CD4-positive, alpha-beta T cell treated with Interleukin-17A for 1 hour (primary cell): ENCODE measurements at places on chromosomes 4 and X.

DNA sequence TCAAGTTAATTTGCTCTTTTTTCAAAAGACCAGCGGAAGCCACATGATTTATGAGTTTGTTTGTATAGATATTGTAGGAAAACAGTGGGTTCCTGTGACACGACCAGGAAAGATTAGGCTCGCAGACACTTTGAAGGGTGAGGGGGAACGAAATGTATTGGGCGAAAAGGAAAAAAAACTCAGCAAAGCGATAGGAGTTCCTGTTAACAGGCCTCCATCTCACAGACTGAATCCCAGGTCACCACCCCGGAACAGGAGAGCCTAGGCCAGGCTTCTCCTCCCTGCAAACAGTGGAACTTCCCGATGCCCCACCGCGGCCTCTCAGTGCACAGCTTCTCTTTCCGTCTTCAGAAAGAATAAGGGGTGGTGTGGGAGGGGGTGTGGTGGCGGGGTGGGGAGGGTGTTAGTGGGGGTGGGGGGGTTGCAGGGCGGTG is 181.8 kb upstream of the GPRIN3 start:
- no peak for DNase-seq

DNA sequence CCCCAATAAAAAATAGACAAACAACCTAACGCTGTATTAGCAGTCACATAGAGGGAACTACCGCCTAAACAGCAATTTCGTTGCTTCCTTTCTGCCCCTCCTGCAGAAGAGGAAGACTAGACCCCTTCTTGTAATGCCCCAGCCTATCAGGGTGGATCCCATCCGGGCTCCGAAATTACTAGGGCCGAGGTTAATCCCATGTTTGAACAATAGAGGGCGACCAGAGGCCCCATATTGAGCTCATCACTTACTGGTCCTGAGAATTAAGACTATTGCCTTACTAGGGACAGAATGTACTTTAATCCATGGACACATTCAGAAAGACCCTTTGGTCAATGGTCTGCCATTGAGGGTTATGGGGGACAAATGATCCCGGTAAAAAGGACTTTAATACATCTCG is 11.8 kb upstream of the ZNF630 start:
- DNase-seq: peak; percentile 66

GRCh38 chr4:73583666-73584065 is 36.6 kb downstream of the RASSF6 start:
- no peak for DNase-seq

DNA sequence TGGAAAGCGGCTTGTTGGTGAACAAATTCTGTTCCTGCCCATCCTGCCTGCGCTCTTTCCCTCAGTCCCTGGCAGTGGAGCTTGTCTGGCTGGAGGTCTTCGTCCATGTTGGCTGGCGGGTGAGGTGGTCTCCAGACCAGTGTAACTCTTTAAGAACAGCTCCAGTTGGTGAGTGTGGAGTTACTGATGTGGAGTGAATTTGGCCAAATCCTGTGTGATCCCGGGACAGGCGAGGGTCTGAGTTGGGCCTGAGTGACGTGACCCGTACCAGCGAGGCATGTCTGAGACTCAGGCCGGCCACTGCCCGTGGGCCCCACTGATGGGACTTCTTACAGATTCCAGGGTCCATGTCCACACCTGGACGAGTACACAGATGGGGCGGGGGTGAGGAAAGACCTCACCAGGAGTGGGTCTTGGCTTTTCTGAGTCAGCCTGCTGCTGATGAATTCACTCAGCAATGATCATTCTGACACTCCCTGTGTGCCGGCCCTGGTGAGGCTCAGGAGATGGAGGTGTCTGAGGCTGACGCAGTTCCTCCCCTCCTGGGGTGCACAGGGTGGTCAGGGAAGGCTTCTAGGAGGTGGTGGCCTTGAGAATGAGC is 45.5 kb downstream of the PSAPL1 start:
- DNase-seq: no peak

GRCh38 chrX:99663136-99663535 is 746.9 kb downstream of the PCDH19 start:
- DNase-seq: no peak

- DNase-seq: no peak
These were observed 100.2 kb upstream of the JADE1 start for GRCh38 chr4:128709268-128709667.

DNA sequence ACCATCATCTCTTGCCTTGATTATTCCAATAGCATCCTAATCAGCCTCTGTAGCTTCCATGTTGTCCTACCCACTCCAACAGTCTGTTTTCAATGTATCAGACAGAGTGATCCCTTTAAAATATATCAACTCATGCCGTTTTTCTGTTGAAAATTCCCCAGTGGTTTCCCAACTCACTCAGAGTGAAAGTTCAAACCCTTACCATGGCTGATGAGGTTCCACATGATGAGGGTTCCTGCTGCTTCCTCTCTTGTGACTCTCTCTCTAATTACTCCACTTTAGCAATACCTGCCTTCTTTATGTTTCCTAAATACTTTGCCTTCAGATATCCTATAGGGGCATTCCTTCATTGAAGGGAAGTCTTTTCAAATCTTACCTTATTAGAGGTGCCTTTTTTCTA is 334.7 kb downstream of the PPP1R2C start:
- DNase-seq: no peak

- DNase-seq: no peak
These were observed 61.3 kb upstream of the TXK start for GRCh38 chr4:48195374-48195773.

GRCh38 chrX:26918631-26919030 is 544.5 kb downstream of the PPP4R3C start:
- DNase-seq: no peak

DNA sequence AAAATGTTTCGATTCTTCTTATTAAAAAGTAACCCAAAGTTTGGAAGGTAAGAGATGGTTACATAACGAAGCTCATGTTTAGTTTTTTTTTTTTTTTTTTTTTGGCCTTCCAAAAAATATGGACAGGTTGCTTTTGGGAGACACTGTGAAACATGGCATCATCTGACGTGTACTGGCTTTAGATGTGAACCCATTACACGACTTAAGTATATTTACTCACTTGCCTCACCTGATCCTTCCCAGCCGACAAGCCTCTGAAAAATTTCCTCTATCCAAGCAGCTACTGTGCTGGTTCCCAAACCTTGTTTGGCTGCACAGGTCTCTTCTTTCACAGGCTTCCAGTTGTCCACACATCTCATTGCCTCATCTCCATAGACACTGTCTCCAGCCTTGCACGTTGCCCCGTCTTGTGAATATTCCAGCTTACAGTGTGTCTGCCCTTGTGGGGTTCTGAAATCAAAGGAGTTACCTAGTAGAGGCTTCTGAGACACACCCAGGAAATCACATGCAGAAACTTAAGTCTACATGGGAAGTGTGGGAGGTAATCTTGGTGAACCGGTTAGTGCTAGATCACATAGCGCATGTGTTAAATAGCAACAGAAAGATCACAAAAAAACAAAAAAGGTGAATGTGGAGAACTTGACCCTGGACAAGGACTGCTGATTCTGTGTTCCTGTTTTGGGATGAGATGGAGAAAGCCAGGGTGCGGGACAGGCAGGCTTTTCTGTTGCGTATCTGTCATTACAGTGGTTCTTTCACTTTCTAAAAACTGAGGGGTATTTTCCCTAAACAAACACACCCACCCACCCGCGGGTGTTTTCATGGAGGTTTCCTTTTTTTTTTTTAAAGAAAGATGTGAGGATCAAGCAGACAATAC is 328.6 kb downstream of the ARHGAP10 start:
- peak; percentile 65 for DNase-seq

GRCh38 chr4:109879636-109880314 is 31.9 kb downstream of the LRIT3 start:
- no peak for DNase-seq

- DNase-seq: no peak
These were observed 1.8 kb downstream of the CAMK2D start for GRCh38 chr4:113759696-113760093.

GRCh38 chr4:150962245-150962644 is 52.8 kb downstream of the LRBA start:
- DNase-seq: no peak

DNA sequence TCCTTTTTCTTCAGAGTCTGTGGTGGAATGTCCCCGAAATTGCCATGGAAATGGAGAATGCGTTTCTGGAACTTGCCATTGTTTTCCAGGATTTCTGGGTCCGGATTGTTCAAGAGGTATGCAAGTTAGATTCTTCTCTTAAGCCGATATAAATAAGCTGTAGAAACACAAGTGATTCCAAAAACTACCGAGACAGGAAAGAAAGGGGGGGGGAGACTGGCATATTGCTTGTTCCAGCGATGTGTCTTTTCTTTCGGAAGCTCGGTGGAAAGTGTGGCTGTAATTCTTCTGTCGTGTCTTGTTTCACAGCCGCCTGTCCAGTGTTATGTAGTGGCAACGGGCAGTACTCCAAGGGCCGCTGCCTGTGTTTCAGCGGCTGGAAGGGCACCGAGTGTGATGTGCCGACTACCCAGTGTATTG is 236.9 kb downstream of the DCTD start:
- no peak for DNase-seq

GRCh38 chr4:2871911-2872310 is 28.3 kb downstream of the ADD1 start:
- DNase-seq: no peak

- DNase-seq: no peak
These were observed 74.5 kb downstream of the SYTL5 start for GRCh38 chrX:38080808-38081207.

DNA sequence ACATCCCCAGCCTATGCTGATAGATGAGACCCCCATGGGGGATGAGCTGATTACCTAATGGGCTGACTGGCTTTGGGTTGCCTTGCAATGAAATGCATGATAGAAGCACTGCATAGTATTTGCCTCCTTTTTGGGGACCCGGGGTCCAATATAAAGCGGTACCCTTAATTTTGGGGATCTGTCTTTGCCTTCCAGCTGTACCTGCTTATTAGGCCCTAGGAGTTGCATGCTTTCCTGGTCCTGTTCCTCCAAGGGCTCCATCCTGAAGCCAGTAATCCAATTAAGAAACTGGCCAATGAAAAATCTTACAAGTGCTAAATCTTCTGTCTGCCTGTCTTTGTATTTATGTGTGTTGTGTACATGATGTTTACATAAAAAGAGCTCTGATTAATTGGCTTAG is 791.6 kb downstream of the TRIML1 start:
- peak; percentile 14 for DNase-seq

DNA sequence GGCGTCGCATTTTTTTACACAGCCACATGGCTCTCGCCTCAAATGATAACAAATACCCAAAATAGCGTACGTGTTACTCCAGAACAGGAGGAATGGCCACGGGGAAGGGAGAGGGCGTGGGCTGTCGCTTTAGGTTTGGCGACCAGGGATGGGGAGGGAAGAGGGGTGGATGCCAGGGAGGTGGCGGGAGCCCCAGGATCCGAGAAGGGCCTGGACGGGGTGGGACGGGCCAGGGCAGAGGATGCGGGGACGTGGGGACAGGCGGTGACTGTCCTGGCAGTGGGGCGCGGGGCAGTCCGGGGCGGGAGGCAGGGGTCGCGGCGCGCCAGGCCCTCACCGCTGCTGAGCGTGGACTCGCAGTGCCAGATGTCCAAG is 631 bp downstream of the TMEM47 start:
- DNase-seq: no peak

DNA sequence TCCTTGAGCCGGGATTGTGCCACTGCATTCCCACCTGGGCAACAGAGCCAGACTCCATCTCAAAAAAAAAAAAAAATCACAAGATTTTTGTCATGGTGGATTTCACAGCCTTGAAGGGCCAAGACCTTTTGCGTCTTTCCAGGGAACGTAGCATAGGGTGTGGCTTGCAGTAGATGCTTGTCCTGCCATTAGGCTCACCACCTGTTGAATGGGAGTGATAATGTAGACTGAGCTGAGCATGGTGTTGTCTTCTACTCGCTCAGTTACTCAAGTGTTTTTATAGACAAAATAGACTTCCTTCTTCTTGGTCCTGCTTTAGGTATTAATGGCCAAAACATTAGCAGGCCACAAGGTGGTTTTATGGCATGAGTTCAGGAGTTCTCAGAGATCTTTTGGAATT is 40.8 kb downstream of the JADE1 start:
- no peak for DNase-seq

- DNase-seq: no peak
These were observed 882.9 kb upstream of the SLIT2 start for GRCh38 chr4:19368800-19369199.

DNA sequence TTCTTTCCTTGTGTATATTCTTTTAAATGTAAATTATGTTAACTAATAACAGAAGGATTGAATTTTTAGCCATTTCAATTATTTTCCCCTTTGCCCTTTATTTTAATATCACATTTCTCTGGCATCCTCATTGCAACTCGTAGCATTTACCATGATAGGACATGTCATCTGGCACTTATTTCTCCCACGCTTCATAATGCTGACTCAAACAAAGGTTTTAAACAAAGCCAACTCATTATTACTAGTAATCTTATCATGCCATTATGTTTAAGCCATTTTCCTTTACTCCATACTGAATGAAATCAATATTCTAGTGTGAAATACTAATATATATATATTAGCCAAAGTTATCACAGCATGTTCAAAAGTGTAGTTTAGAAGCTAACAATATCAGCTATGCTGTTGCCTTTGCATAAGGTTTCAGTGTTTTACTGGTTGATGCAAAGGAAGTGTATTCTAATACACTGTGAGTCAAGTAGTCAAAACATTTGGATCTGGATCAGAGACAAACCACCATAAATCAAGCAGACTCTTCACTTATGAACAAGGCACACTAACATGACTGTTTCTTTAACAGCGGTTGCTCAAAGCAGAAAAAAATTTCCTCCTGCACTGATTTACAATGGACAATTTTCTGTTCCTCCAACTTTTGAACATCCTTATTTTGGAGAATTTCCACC is 281.6 kb downstream of the SLC7A11 start:
- no peak for DNase-seq

GRCh38 chr4:123110147-123110546 is 187.8 kb upstream of the NUDT6 start:
- no peak for DNase-seq

- DNase-seq: no peak
These were observed 16.8 kb downstream of the CT47C1 start for GRCh38 chrX:119089619-119090018.

- DNase-seq: no peak
These were observed 103.8 kb downstream of the TBC1D19 start for GRCh38 chr4:26687728-26688127.

DNA sequence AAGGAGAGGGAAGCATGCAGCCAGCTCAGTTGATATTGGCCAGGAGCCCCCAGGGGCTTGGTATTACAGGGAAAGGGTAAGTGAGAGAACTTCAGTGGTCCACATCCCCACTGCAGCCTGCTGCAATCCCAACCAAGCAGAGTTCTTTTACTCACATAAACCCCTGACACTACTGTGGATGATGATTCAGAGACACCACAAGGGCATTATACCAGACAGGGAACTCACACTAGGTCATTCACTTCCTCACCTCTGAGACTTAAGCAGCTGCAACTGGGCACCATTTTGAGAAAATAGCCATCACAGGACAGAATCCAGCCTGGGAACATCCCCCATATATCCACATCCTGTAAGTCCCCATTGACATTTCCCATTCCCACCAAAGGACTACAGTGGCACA is 248.0 kb downstream of the INPP4B start:
- DNase-seq: no peak

- DNase-seq: no peak
These were observed 85.2 kb upstream of the LNX1 start for GRCh38 chr4:53676402-53676871.

GRCh38 chrX:23737413-23737812 is 5.7 kb downstream of the ACOT9 start:
- no peak for DNase-seq
